Stimulated activated CD8-positive, alpha-beta memory T cell treated with anti-CD3 and anti-CD28 coated beads, Interleukin-2, amount 100 ng/mL, for 48 hours (primary cell): ENCODE measurements at places on chromosomes 4 and X.

DNA sequence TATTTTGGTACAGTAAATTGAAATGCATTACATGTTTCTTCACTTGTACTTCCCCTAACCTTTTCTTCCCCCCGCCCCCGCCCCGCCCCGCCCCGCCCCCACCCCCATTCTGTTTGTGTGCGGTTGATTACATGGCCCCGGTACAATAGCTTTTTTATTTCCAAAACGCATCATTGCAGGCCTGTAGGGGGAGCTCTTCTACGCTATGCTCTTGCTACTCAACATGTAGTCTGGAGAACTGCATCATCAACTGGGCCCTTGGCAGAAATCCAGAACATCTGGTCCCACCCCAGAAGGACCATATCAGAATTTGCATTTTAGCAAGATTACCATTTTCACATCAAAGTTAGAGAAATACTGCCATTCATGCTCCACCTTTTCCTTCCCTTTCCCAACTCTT is 333.3 kb upstream of the DDX53 start:
- no peak for DNase-seq

- DNase-seq: no peak
Measured at GRCh38 chr4:79184476-79184875, 141.4 kb downstream of the NAA11 start.

GRCh38 chrX:70454441-70455365 is 10.1 kb downstream of the DLG3 start:
- peak; percentile 50 for DNase-seq

GRCh38 chr4:130484826-130485225 is 1388.9 kb downstream of the C4orf33 start:
- no peak for DNase-seq

DNA sequence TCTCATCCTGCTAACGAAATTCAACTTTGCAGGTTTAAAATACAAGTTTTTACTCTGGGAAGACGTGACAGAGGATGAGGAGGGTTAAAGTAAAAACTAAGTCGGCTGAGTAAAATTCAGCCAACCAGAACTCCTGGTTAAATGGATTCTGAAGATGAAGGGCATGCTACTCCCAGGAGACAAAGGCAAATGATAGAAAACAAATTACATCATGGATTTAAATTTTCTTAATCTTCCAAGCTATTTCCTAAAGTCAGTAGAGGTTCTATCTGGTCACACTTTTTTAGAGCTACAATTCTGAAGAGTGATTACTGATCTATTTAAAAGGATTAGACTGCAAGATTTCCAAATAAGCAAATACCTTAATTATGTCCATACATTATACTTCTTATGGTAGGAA is 47.9 kb downstream of the ZNF827 start:
- no peak for DNase-seq

GRCh38 chr4:6386091-6386490 is 86.3 kb downstream of the PPP2R2C start:
- DNase-seq: no peak

GRCh38 chrX:132488819-132489577 is at the start of gene MBNL3:
Gene MBNL3 (minus strand): TSS chrX:132489038. CDS start chrX:132439611, 49,427 bp downstream.
- DNase-seq: peak; percentile 31

DNA sequence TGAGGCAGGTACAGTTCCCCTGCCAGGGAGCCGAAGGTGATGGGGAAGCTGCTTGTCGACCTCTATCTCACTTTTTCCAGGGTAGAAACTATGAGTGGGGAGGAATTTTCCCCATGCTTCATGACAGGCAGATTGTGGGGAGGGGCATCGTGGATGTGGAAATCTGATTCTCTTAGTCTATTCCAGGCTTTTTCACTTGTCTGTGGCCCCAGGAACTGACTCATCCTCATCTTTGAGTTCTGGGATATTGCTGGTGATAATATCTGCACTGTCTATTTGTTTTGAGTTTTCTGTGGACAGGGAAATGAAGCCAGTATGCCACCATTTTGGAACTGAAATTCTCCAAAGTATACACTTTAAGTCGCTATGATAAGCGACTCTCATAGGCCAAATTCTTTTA is 7.6 kb upstream of the TLR2 start:
- no peak for DNase-seq

DNA sequence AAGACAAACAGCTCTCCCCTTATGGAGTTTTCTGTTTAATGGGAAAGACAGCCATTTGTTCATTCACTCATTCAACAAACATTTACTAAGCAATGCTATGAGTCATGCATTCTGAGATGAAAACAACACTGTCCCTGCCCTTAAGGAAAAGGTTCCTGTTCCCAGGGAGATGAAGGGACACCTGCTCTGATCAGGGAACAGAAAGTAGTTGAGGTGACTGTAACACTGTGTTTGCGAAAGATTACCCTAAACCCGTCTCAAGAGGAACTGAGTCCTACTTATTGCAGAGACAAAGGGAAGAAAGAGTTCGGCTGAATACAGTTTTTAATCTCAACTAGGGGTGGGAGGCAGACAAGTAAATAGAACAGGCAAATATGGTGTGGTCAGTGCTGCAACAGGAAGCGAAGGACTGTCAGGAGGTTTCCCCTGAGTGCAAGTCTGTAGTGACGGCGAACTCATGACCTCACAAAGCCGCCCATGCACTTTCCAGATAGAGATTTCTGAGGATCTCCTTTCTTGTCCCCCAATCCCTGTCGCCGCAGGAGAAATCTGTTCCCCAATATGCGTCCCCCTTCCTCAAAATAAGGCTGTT is 712 bp downstream of the STX18 start:
- peak; percentile 6 for DNase-seq

- DNase-seq: no peak
Measured at GRCh38 chrX:17456526-17456925, 81.5 kb downstream of the NHS start.

- DNase-seq: no peak
Measured at GRCh38 chrX:2398064-2398656, 102.6 kb downstream of the DHRSX start.
